Activated T-helper 1 cell treated with Interleukin-2 at 50 U/mL for 16 hours (primary cell): ENCODE measurements at places on chromosomes 3 and 15.
A peak's percentile ranks its signal among the peaks of the same experiment; 100 is the strongest.

DNA sequence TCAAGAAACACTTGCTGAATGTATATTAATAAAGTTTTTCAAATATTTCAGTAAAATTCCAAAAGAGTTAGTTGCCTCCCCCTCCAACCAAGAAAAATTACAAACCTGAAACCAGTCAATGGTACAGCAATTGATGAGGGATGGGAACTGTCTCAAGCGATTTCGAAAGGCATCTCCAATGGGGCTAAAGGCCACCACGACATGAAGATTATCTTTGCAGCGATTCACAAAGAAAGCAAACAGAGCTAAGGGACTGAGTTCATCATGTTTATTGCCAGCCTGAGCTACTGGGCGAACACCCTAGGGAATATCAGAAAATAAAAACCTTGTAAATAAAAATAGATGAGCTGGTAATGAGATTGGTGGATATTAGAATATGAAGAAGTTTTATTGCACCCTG lies 99.3 kb upstream of the ASB14 start:
- no peak for DNase-seq

DNA sequence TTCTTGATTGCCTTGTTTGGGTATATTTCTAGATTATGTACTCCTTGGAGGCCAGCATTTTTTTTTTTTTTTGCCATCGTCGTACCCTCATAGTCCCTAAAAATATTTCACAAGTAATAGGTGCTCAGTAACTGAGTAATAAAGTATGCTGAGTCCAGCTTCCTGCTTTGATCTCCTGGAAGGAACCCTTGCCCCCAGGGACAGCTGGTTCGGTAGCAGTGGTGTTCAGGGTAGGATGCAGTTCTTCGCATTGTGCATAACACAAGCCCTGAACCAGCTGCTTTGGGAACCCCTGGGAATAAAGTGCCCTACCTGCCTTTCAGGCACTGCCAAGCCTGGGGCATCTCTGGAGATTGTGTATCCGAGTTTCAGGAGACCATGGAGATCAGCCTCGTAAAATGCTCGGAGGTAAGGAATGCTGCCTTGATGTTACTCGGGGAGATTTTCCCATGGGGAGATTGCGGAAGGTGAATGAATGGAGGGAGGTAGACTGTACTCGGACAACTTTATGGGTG lies 7.6 kb downstream of the MYZAP start:
- no peak for DNase-seq

- no peak for DNase-seq
These were observed 29.5 kb upstream of the SEC13 start for GRCh38 chr3:10350324-10350985.

GRCh38 chr15:49832511-49832910 lies 211.7 kb downstream of the DTWD1 start:
- DNase-seq: no peak

- DNase-seq: no peak
These were observed 61.8 kb downstream of the FOXB1 start for GRCh38 chr15:60065951-60066350.

GRCh38 chr15:75140080-75140879 lies 61.4 kb upstream of the C15orf39 start:
- no peak for DNase-seq

DNA sequence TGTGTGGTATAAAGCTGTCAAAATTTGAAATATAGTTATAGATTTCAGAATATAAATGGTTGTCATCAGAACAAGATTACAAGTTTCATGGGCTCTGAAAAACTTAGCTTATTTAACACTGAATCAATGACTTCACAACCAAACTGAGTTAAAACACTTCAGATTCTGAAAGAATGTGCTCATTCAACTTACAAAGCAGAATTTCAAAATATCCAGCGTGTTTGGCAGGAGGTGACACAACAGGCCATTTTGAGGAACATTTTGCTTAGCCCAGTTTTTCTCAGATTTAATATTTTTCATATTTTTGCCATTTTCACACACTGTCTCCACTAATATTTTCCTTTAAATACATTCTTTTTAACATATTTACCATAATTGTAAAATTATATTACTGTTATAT lies 781.1 kb downstream of the TUSC7 start:
- DNase-seq: no peak

DNA sequence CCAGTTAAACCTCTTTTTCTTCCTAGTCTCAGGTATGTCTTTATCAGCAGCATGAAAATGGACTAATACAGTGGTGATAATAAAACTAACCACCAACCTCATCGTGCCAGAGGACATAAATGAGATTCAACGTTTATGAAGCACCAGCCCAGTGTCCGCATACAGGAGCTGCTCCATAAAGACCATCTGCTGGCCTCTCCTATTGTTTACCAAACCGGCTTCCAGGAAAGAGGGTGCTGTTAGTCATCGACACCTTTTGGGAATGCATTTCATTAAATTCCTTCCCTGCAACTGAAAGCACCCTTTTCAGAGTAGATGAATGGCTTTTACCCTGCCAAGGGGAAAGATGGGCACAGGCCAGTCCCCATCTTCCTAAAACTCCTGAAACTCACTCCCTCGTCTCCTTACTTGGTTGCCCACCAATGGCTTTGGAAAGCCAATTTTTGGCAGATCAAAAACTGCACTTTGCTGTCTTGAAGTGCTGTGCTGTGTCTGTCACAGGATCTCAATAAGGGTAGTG lies 122.1 kb downstream of the AQP9 start:
- no peak for DNase-seq

GRCh38 chr15:33226559-33227181 lies 32.2 kb upstream of the FMN1 start:
- DNase-seq: peak; percentile 34

GRCh38 chr3:13030684-13031083 lies 42.5 kb downstream of the IQSEC1 start:
- no peak for DNase-seq

- no peak for DNase-seq
These were observed 3.6 kb upstream of the IGDCC4 start for GRCh38 chr15:65426216-65426853.

- no peak for DNase-seq
These were observed 78.7 kb downstream of the ISG20 start for GRCh38 chr15:88717382-88718031.
